ENCODE measurements at places on chromosomes 7 and 10.

DNA sequence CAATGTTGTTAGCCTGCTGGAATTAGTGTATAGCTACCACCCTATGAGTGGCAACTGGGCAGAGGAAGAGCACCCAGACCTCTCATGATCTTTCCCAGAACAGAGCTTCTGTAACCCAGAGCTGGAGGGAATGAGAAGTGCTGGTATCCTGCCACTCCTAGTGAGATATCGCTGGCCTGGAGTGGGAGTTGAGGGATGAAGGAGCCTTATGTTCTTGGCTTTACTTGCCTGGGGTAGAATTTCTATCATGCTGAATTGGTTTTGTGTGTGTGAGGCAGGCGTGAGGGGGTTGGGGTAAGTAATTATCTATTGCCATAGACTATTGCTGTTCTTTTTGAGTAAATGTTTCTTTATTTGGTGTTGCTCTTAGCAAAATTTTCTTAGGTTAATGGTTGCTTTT lies 146.6 kb downstream of the ATRNL1 start:
- DNase-seq: no peak

GRCh38 chr7:4771737-4772136 lies 3.7 kb upstream of the AP5Z1 start:
- no peak for DNase-seq

GRCh38 chr10:109474812-109475211 lies 448.5 kb downstream of the XPNPEP1 start:
- DNase-seq: no peak

DNA sequence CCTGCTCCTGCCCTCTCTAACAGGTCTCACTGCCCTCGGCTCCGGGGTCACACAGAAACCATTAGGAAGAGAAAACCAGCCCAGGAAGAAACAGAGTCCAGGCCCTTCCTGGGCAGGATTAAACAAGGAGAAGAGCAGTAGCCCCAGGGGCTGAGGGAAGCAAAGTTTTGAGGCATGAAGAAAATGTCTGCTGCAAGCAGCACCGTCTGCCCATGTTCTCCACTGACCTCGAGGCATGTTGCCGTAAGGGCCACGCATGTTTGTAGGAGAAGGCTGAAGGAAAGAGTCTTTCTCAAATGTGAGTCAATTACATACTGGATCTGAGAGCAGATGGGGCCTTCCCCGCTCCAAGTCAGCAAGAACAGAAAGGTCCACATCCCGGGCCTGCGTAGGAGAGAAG lies 4.2 kb downstream of the ZNF746 start:
- no peak for DNase-seq

- no peak for DNase-seq
These were observed 153.8 kb upstream of the HABP2 start for GRCh38 chr10:113399065-113399464.

DNA sequence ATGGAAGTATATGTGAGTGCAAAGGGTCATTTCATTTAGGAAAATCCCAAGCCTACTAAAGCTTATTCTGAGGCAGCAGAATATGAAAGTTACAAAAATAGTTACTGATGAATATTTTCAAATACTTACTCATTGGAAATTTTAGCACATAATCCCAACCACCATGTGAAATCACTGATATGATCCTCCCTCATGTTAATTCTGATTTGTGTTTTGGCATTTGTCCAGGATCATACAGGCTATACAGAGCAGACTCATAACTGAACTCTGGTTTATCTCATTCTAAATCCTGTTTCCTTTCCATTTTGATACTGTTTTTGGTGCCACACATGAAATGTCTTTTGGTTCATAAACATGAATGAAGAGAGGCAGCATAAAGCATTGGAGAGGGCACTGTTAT lies 3.4 kb upstream of the FAM24B start:
- DNase-seq: no peak

- no peak for DNase-seq
These were observed 15.8 kb upstream of the BPGM start for GRCh38 chr7:134630893-134631292.

- no peak for DNase-seq
These were observed 19.1 kb downstream of the COL13A1 start for GRCh38 chr10:69820817-69821216.

DNA sequence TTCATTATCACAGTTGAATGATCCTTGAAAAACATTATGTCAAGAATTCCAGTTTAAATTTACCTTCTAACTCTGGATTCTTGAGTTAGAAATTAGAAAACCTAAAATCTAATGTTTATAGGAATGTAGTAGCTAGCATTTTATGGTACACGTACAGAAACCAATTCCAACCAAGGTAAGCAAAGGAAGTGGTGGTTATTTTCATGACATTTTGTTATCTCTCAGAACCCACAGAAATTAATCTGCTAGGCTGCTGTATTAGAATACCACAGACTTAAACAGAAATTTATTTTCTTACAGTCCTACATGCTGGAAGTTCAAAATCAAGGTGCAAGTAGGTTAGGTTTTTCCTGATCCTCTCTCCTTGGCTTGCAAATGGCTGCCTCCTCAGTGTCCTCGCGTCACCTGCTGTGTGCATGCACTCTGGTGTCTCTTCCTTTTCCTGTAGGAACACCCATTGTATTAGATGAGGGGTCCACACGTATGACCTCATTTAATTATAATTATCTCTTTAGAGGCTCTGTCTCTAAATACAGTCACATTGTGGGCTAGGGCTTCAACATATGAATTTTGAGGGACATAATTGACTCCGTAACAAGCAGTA lies 8.5 kb upstream of the CSTF2T start:
- DNase-seq: no peak

- DNase-seq: no peak
These were observed 7.4 kb upstream of the VIM start for GRCh38 chr10:17220652-17221100.

DNA sequence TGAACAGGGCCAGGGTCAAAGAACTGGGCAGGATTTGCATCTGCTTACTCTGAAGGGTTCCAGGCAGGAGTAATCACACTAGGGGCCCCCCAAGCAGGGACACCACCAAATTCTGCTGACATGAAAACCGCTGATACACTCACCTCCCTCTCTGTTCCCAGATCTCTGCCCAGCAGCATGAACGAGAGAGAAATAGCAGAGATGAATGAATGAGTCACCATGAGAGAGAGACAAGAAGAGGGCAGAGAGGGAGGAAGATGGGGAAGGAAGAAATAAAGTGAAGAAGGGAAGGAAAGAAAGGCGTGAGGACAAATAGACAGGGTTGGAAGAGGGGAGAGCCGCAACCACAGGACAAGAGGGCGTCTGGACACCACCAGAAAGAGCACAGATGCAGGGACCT lies 285.9 kb upstream of the NEBL start:
- DNase-seq: no peak

DNA sequence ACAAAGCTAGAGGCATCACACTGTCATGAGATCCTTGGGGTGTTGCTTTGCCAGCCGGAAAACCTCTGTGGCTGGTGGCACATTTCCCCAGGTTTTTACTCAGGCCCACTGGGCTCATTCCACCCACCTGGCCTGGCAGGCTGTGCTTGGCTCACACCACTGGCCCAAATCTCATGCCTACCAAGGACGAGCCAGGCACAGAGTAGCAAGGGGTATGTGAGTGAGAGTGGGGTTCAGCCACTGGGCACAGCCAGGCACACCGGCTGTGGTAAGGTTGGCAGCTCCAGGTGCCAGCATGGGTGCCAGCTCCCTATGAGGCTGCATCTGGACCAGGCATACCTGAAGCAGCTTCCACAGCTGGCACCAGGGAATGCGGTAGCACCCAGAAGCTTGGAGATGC lies 21.4 kb downstream of the STEAP1 start:
- no peak for DNase-seq

DNA sequence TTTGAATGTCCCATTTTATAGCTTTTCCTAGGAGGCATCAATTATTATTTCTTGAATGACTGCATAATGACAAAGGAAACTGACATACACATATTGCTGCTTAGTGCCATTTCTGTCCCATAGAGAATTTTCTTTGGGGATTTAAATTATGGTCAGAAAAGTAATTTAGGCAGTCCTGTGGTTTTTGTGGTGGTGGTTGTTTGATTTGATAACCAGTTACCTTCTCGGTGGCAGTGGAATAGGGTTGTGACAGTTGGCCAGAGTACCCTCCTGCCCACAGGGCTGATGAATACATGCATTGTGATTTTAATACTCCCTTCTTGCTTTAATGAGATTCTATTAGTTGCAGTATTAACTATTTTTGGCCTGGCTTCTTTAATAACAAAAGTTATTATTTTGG lies 6.6 kb upstream of the SGCE start:
- DNase-seq: no peak

DNA sequence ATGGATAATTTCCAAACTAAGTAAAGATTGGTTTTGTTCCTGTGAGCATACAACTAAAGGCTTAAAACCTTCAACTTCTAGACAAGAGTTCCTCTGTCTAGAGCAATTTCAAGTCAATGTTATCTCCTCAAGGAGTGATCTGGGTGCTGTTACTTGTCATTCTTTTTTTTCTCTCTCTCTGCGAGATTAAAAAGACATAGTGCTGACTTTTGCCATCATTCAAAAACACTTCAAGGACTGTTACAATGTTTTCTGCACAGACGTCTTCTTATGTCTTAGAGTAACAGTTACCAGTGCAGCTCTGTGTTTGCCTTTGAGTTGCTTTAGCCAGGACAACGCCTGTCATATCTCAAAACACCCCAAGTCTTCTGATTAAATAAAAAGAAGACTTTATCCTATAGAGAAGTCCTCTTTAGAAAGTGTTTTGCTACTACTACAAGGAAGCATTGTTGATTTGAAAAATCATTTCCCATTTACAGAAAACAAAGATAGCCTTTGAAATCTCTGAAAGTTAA lies 263.5 kb upstream of the FERD3L start:
- DNase-seq: no peak

DNA sequence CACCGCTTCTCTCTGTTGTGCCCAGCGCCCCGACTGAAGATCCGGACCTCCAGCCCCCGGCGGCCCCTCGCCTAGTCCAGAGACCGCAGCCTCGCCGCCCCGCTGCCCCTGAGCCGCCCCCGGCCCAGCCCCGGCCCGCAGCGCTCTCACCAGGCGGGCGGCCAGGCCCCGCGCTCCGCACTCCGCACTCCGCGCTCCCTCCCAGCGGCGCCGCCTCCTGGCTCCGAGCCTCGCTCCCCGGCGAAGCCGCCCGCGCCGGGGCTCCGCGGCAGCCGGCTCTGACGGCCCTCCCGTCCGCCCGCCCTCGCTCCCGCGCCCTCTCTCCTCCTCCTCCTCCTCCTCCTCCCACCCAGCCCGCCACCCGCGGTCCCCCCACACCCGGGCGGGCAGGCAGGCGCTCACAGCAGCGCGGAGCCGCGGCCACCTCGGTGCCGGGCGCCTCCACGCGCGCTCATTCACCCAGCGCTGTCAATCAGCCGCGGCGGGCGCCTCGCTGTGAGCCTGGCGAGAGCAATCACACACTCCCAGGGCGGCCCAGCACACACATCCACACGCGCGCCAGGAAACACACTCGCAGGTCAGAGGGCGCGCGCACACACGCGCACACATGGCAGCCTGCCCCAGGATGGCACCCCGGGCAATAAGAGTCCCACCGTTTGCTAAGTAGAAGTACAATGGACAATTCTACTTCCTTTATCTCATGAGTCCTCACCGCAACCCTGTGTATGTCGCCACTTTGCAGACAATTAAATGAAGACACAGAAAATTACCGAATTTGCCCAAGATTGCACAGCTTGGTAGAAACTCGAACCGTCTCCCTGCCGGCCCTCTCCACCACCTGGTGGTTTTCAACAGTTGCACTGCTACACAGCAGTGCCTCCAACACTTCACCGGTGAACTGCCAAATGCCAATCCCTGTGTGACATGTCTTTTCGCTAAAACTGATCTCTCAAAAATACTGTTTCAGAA lies at the start of gene PRRT4:
Gene PRRT4, minus strand, starts transcription at position 280 of the 969 bp plus-strand sequence.
- DNase-seq: no peak

DNA sequence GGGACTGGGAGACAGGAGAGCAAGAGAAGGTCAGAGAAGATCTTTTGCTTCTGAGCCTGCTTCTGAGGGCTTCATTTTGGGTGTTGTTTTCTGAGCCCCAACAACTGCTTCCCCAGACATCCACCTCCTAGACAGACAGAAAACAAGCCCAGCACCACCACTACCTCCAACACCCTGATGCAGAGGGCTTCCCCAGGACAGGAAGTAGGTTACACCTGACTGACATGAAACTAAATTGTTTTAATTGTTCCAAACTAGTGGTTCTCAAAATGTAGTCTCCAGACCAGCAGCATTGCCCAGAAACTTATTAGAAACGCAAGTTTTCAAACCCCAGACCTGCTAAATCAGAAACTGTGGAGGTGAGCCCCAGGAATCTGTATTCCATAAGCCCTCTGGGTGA lies 163.6 kb upstream of the KMT2E start:
- no peak for DNase-seq

GRCh38 chr10:93678386-93678785 lies 24.0 kb downstream of the FRA10AC1 start:
- DNase-seq: no peak

DNA sequence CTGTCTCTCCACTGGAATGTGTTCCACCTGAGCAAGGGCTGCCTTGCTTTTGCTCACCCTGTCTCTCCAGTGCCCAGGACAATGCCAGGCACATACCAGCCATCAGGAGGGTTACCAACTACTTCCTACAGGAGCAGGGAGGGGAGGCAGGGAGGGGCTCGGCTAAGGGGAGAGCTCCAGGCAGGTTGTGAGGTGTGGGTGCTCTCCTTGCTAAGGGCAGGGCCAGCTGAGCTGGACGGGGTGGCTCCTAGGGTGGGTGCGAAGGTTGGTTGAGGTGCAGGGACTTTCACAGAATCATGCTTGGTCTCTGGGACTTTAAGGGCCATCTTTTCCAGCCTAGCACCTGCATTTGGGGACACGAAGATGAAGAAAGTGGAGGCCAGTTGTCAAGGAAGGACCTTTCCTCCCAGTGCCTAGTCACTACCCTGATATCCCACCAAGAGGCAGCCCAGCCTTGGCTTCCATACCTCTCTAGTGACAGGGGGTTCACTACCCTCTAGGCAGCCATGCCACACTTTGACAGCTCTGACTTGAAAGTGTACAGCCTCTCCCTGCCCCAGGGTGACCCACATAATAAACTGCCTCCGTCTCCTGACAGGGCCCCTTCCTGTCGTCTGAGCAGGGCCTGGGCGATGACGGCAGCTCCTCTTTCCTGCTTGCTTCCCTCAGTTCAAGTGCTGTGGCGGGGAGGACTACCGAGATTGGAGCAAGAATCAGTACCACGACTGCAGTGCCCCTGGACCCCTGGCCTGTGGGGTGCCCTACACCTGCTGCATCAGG lies 46.5 kb downstream of the TSPAN15 start:
- peak; percentile 69 for DNase-seq

DNA sequence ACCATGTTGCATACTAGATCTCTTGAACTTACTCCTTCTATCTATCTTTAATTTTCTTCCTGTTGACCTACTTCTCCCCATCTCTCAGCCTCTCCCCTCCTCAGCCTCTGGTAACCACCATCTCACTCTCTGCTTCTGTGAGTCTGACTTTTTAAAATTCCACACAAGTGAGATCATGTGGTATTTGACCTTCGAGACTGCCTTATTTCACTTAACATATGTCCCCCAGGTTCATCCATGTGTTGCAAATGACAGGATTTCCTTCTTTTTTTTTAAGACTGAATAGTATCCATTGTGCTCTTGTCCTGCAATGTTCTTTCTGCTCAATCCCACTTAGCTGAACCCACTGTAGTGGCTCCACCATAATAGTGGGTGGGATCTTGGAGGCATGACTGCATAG lies 51.4 kb upstream of the DNAJC1 start:
- no peak for DNase-seq

- no peak for DNase-seq
These were observed 141.9 kb upstream of the MKI67 start for GRCh38 chr10:128268015-128268722.
